Activated naive CD4-positive, alpha-beta T cell treated with anti-CD3 and anti-CD28 coated beads, Interleukin-2, amount 10 ng/mL, durations not matched to agents 5 hours and 36 hours (primary cell): ENCODE measurements at places on chromosomes 6 and 20. TPM values are rescaled to one million over a fixed set of nuclear protein-coding genes. Genes with fewer than 3 reads are reported as not detected.

LST1 gene
- 71.0 TPM for total RNA-seq

FAM83B gene
- total RNA-seq, result not detected

KIF25 gene
- not detected for total RNA-seq

ZFP64 gene
- 10.9 TPM for total RNA-seq

SPATS1 gene
- not detected for total RNA-seq

SLC26A8 gene
- total RNA-seq, result not detected

CCND3 gene
- total RNA-seq, result 369 TPM

CCN5 gene
- total RNA-seq, result not detected

CALHM6 gene
- total RNA-seq, result 15.8 TPM

DYNLT2 gene
- 1.9 TPM for total RNA-seq

NKX2-4 gene
- not detected for total RNA-seq

OR10C1 gene
- not detected for total RNA-seq

HLA-DQB2 gene
- not detected for total RNA-seq

DEFB132 gene
- total RNA-seq, result not detected

OPN5 gene
- total RNA-seq, result not detected

GABRR1 gene
- total RNA-seq, result not detected

ISM1 gene
- total RNA-seq, result 1.1 TPM

MEP1A gene
- not detected for total RNA-seq

TTBK1 gene
- total RNA-seq, result not detected

IP6K3 gene
- total RNA-seq, result not detected

SLC17A9 gene
- 20.6 TPM for total RNA-seq

FABP7 gene
- not detected for total RNA-seq
